ENCODE measurements at places on chromosomes 13 and 19.

DNA sequence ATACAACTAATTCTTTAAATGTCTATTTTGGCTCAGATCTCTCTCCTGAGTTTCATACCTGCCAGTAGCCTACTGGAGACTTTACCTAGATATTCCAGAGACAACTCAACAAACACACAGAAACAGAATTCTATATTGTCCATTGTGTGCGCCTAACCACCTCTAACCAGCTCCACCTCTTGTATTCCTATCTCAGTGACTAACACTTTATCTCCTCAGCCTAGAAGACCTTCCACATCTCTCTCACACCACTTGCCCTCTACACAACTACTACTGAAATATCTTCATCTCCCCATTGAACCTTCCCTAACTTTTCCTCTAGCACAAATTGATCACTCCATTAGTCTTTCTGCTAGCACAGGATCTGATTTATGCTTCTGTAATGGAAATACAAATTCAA is 6.7 kb downstream of the VWA8 start:
- DNase-seq: no peak

DNA sequence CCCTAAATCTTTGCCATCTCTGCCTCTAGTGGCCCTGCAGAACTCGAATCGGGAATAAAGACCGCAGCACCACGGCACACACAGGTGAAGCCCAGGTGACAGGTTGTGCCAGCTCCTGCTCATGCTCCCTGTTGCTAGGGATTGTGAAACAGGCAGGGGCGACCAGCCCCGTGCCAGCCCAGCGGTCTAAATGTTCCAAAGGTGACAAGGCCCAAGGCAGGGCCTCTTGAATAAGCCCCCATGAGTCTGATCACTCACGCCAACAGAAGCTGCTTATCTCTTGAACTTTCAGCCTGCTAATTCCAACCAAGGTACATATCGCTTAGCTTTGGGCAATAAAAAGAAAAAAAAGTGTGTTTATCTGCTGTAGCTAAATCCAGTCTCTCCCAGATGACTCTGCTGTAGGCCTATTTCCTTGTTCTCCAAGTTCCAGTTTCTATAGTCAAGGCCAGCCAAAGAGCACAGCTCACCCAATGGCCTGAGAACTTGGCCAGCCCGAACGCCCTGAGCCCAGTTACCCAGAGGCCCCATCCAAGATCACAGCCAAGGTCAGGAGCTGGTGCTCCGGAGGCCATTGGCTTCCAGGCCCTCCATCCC is 191.1 kb upstream of the GPR12 start:
- no peak for DNase-seq

DNA sequence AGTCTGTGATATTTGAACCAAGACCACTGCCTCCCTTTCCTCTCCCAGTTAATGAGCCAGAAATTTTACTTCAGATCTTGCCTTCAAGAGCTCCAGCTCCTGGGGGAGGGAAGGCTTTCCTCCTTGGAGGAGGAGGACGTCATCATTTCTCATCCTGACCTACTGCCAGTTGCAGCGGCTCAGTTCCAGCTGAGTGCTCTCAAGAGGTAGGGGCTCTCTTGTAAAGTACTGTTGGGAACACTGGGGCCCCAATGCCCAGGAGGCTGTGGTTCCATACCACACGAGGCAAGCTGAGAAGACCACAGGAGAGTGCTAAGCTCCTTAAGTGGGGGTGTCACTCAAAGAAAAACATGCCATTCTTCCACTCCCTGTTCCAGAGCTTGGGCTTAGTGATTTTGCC is 36.2 kb downstream of the METTL21C start:
- DNase-seq: no peak

DNA sequence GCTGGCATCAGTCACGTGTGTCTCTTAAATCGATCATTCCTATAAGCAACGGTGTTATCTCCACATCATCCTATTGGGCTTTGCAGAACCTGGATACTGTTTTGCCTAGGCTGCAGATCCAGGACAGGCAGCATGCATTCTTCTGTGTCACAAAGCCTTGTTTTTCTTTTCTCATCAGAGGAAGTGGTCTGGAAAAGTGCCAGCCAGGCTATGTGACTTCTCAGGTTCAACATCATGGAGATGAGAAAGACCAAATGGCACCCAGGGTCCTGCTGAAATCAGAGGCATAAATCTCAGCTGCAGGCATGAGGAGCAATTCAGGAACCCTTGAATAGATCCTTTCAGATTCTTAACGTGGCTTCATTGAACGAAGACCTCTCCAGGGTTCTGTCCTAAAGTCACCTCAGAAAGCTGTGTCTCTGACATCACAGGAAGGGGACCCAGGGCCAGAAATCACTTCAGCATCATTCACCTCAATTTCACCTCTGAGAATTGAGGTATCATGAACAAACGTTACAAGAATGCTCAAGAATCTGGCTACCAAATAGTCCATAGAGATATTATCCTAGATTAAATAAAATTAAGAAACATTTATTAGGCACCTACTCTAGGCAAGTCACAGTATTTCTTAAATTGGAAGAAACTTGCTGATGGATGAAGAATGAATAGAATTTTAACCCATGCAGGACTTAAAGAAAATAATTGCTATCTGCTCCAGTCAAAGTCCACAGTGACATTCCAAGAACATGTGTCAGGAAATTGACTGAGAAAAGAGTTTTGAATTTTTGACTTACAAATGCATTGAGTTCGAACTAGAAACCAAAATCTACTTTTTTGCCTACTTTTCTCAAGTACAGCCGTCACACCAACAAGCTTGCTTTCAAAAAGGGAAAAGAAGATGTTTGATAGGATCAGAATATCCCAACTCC is 124.1 kb downstream of the COG6 start:
- DNase-seq: no peak

- no peak for DNase-seq
These were observed 6.1 kb downstream of the RANBP3 start for GRCh38 chr19:5971714-5972354.

- no peak for DNase-seq
These were observed 2.1 kb downstream of the RNF225 start for GRCh38 chr19:58397533-58398037.

GRCh38 chr13:23631311-23632047 is 61.3 kb downstream of the TNFRSF19 start:
- no peak for DNase-seq
